Activated CD4-positive, alpha-beta T cell treated with anti-CD3 and anti-CD28 coated beads, Interleukin-2, amount 50 U/mL, for 4 hours (primary cell): ENCODE measurements at places on chromosomes 7 and 10.

- no peak for DNase-seq
Observed at GRCh38 chr10:16957038-16957437, 139.8 kb upstream of the RSU1 start.

DNA sequence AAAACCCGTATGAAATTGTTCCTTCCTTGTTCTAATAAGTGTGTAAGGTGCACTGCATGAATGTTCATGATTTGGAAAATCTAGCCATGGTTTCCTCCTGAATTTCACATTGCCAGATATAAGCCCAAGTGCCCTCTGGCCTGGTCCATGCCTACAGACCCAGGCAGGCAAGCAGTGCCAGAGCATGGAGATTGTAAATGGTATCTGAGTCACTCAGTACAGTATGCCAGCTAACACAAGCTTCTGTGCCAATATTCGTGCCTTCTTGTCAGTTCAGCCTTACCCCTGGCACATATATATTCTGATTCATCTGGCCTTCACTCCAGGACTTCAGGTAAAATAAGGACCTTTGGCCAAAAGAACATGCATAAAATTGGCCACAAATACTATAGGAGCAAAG lies 38.4 kb upstream of the PDE1C start:
- DNase-seq, result no peak

GRCh38 chr7:22952306-22953015 lies 61.5 kb downstream of the HYCC1 start:
- DNase-seq, result no peak

GRCh38 chr7:50164559-50165170 lies 71.6 kb upstream of the ZPBP start:
- DNase-seq, result peak; percentile 21

DNA sequence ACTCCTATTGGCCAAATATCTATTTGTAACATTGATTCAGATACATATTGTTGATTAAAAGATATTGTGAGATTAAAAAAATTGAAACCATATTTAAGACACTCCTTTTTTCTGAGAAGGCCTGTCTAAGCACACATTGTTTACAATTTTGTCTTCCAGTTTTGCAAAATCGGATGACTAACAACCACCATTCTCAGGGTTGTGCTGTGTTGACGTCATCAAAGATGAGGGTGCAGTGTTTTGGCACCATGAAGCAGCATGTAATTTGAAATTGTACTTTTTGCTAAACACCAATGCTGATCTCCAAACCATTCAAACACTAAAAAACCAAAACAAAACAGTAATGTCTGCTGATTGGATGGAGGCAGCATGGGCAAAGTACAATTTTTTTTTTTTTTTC lies 7.4 kb downstream of the CREB5 start:
- DNase-seq, result no peak

DNA sequence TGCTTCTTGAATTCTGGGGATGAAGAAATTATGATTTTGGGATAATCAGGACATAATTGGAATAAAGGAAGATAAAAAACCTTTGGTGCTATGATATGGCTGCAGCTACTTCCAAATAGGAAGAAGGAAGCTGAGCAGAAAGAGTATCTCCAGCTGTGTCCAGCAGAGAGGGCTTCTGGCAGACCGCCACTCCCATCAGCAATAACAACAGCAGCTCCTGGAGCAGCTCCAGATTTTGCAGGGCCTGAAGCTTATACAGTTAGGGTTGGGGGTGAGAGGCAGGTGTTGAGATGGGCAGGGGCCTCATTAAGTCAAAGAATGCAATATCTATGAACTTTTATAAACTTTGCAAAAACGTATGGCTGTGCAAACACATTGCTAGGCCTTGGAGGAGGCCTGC lies 62.3 kb downstream of the C10orf120 start:
- DNase-seq, result no peak

- no peak for DNase-seq
Observed at GRCh38 chr10:63579371-63580014, 58.3 kb downstream of the REEP3 start.

GRCh38 chr7:24290004-24290641 lies 6.1 kb downstream of the NPY start:
- DNase-seq, result peak; percentile 30
